Activated CD8-positive, alpha-beta memory T cell treated with anti-CD3 and anti-CD28 coated beads for 48 hours (primary cell): ENCODE measurements at places on chromosomes 2 and 18.

DNA sequence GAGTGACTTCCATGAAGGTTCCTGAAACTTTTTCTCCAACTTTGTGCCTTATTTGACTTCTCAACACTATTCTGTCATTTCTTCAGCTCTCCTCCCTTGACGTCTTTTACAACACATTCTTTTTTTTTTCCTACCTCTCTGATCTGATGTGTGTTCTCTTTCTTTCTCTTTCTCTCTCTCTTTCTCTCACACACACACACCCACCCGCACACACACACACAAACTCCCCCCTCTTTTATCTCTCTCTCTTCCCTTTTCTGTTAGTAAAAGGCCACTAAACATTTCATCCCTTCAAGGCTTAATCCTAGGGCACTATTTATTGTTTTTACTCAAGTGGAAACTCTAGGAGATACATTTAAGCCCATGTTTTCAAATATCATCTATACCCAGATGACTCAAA is 107.8 kb upstream of the CNTNAP5 start:
- DNase-seq = no peak

- no peak for DNase-seq
These were observed 43.9 kb downstream of the MARCHF4 start for GRCh38 chr2:216328347-216328746.

GRCh38 chr2:233486778-233487552 is 79.6 kb downstream of the USP40 start:
- no peak for DNase-seq

DNA sequence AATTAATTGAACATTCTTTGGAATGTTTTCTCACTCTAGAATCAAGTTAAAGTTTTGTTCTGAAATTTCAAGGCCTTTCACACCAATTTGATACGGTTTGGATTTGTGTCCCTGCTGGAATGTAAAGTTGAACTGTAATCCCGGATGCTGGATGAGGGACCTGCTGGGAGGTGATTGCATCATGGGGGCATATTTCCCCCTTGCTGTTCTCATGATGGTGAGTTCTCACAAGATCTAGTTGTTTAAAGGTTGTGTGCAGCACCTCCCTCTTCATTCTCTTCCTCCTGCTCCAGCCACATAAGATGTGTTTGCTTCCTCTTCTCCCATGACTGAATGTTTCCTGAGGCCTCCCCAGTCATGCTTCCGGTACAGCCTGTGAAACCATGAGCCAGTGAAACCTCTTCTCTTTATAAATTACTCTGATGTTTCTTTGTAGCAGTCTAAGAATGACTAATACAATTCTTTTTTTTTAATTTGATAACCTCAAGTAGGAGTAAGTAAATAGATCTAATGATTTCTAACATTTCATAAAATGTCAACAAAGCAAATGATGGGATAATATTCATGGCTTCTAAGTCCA is 144.2 kb upstream of the CDH7 start:
- DNase-seq = no peak

DNA sequence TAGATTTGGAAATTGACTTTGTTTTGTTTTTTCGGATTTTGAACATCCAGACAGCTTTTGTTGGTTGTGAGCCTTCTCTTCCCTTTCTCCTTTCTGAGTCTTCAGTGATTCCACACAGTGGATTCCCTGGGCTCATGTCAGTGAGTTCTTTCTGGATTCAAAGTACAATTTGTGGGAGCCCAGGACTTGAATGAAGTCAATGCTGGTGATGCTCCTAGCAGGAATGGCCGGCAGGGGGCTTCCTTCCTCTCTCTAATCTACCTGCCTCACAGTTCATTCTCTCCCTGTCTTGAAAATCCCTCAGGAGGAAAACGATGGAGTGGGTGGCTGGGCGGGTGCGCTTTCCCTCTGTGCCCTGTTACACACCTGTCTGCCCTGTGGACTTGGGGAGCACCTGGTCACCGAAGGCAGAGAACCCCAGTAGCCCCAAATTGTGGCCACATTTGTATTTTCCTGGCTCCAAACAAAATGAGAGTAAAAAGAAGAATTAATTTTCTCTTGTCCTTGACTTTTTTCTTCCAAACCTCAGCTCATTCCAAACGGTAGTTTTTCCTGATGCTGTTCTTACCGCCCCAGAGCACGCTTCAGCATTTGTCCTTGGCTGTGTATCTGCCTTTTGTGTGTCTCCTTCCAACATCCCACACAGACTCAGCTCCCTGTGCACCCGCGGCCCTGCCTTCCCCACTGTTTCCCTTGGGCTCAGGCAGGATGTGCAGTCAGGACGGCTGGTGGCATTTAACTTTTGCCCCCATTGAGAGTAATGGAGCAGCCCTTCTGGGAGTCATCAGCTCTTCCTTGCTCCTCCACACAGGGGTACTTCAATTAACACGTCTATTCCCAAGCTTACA is 86.6 kb downstream of the MARCO start:
- no peak for DNase-seq

- no peak for DNase-seq
These were observed 57.6 kb downstream of the SDC1 start for GRCh38 chr2:20167356-20167755.

DNA sequence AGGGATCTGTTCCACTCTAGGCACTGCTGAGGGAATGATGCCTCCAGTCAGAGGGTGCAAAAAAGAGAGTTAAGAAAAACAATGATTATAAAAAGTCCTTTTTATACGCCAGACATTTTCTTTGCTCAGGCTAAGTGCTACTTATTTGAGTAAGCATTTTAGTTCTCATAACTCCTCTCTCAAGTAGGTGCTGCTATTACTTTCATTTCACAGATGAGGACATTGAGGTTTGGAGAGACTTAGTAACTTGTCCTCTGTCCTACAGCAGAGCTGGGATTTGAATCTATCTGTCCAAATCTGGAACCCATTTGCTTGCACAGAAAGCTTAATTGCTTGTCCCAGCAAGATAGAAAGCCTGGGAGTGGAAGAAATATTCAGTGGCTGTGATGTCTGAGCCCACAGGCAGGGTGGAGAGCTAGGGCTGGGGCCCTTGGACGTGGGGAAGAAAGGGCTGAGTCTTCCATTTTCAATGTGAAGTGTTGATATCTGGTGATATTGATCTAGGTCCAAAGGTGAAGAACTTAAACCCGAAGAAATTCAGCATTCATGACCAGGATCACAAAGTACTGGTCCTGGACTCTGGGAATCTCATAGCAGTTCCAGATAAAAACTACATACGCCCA is 5.8 kb downstream of the IL37 start:
- no peak for DNase-seq
